Endodermal cell (in vitro differentiated cells): ENCODE measurements at places on chromosomes 6 and 20. TPM values are rescaled to one million over a fixed set of nuclear protein-coding genes. Genes with fewer than 3 reads are reported as not detected.

DNA sequence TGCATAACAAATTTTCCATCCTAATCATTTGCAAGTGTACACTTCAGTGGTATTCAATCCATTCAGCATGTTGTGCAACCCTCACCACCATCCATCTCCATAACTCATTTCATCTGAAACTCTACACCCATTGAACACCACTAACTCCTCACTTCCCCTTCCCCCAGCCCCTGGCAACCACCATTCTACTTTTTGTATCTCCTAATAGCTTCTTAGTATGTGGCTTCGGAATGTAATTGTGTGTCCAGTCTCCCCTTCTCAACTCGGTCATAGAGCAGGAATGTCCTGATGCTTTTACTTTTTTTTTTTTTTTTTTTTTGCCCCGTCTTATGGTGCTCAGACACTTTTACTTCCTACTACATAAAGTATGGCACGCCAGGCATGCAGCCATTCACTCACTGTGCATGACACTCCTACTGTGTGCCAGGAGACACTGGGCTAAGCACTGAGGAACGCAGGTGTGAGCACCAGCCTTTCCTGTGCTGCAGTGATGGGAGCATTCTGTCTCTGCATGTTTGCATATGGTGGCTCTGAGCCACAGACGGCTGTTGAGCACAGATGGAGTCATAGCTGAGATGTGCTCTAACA is 15.3 kb downstream of the HCK start:
- no peak overlapping the region for H3K4me3 ChIP-seq
- H3K4me1 ChIP-seq = no peaks in the 10 kb centered on the region

DNA sequence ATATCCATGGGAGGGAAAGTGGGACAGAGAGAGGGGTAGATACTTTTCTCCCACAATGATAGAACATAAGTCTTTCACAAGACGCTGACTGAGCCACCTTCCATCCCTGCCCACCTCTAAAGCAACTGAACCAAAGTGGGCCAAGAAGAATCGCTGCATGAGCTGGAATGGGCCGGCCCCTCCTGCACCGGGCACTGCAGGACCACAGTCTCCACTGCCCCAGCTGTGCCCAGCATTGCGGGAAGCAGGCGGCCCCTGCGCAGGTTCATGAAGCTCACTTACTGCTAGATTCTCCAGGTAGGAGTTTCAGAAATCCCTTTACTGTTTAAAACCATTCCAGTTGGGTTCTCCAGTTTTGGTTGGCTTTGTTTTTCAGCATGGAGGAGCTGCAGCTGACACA is 32.0 kb upstream of the CST7 start:
- no peaks in the 10 kb centered on the region for H3K4me1 ChIP-seq
- DNase-seq = no peak
- no peak overlapping the region for H3K4me3 ChIP-seq
- no peaks in the 10 kb centered on the region for H3K27me3 ChIP-seq
- H3K36me3 ChIP-seq = no peaks in the 10 kb centered on the region

GRCh38 chr20:61347443-61347842 is 95.4 kb downstream of the CDH4 start:
- no peak overlapping the region for H3K4me3 ChIP-seq
- no peaks in the 10 kb centered on the region for H3K4me1 ChIP-seq
- no peak overlapping the region for H3K27ac ChIP-seq
- no peaks in the 10 kb centered on the region for H3K27me3 ChIP-seq

- no peak overlapping the region for H3K4me3 ChIP-seq
- H3K27ac ChIP-seq = no peak overlapping the region
- H3K36me3 ChIP-seq = peaks cover 51% of the 10 kb centered on the region
Observed at GRCh38 chr20:38049800-38050199, 16.3 kb downstream of the RPRD1B start.

DNA sequence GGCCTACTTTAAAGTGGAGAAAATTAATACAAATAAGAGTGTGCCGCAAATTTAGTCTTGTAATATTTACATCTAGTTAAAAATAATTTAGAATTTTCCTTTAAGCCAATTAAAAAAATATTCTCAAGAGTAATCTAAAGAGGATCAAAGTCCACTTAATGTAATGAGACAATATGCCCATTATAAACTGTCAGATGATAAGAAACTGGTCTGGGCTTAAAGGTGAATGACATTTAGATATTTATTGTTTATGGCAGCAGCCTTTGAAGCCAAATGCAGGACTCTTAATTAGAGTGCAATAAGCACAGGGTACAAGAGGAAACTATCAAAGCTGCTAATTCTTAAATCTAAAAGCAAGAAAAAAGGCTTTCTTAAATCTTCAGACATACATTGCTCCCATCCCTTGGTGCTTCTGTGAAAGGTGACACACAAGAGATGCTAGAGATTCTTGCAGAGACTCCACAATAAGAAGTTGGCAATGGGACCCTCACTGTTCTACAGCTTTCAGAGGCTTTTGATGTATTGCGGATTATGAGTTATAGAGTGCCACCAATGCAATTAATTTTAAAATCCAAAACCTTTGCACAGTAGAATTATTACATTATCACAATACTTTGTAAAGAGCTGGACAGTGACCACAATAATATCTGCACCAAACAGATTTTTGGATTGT is 116.1 kb downstream of the MAN1A1 start:
- H3K27me3 ChIP-seq = no peaks in the 10 kb centered on the region
- DNase-seq = no peak
- H3K4me1 ChIP-seq = no peaks in the 10 kb centered on the region
- H3K36me3 ChIP-seq = peaks cover 45% of the 10 kb centered on the region
- H3K27ac ChIP-seq = no peak overlapping the region

- H3K36me3 ChIP-seq = no peaks in the 10 kb centered on the region
- peaks cover 4% of the 10 kb centered on the region for H3K4me1 ChIP-seq
- no peaks in the 10 kb centered on the region for H3K27me3 ChIP-seq
- no peak overlapping the region for H3K27ac ChIP-seq
Observed at GRCh38 chr6:16279243-16279642, 40.9 kb downstream of the GMPR start.

The VSX1 gene
- total RNA-seq = not detected in 3 replicates

DNA sequence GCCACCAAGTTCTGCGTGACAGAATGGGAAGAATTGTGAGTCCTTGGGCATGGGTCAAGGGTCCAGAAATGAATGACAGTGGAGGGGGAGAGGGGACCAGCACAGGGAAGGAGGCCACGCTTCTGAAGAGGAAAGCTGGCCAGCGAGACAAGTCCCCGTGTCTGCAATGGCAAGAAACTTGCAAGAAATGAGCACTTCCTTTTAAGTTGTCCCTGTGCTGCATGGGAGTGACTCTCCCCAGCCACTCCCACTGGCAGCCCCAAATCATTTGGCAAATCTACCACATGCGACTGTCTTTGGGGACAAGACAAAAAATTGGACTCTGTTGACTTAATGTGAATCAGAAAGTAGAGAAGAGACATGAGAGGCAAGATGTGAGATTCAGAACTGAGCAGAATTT is 242.2 kb upstream of the RREB1 start:
- H3K4me1 ChIP-seq = no peaks in the 10 kb centered on the region
- no peak for DNase-seq
- H3K27me3 ChIP-seq = no peaks in the 10 kb centered on the region
- no peak overlapping the region for H3K4me3 ChIP-seq

The TSPO2 gene
- total RNA-seq = not detected in 3 replicates

The SMLR1 gene
- total RNA-seq = 0.14 to 0.48 TPM (median 0.40 TPM) in 3 replicates

The ASF1A gene
- total RNA-seq = 44.5 and 45.9 TPM in 2 replicates

The PTK7 gene
- 160 and 183 TPM in 2 replicates for total RNA-seq

DNA sequence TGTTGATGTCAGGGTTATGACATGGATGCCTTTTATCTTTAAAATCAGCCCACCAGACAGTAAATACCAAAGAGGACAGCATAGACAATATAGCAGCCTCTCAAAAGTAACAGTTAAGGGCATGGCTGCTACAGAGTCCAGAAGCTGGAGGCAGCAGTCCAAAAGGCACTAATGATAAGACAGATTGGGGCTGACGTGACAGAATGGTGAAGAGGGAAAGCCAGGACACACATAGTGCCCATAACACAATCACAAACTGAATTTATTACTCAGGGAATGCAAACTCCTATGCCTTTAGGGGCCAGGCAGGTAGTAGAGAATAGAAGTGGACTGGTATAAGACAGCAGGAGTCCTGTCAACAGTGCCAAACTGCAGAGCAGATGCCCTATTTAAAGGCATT is 40.7 kb downstream of the TP53INP2 start:
- DNase-seq = no peak
- H3K4me3 ChIP-seq = no peak overlapping the region
- no peaks in the 10 kb centered on the region for H3K27me3 ChIP-seq
- peaks cover 79% of the 10 kb centered on the region for H3K36me3 ChIP-seq
- no peaks in the 10 kb centered on the region for H3K4me1 ChIP-seq
- no peak overlapping the region for H3K27ac ChIP-seq

DNA sequence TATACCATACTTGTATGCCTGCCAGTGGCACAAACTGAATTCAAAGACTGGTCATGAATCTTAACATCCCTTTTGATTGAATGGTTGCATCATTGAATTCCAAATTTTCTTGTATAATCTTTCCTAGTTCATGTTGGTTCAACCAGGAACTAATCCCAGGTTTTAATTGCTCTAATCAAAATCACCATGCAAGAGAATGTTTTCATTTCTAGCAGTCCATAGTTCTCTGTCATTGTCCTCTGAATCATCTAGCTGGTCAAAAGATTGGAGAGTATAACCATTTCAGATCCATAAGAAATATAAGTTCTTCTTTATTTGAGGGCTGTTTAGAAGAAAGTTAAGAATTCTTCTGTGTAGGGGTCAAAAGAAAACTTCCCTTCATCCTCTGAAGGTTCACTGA is 57.2 kb downstream of the ZNF292 start:
- no peak overlapping the region for H3K4me3 ChIP-seq
- no peaks in the 10 kb centered on the region for H3K27me3 ChIP-seq
- DNase-seq = no peak
- peaks cover 28% of the 10 kb centered on the region for H3K36me3 ChIP-seq
- H3K27ac ChIP-seq = no peak overlapping the region

- no peak overlapping the region for H3K4me3 ChIP-seq
- no peak overlapping the region for H3K27ac ChIP-seq
- H3K4me1 ChIP-seq = peaks cover 3% of the 10 kb centered on the region
- no peaks in the 10 kb centered on the region for H3K27me3 ChIP-seq
- DNase-seq = peak; percentile 70
Observed at GRCh38 chr6:63352544-63353285, 32.9 kb upstream of the LGSN start.

- no peak for DNase-seq
- no peaks in the 10 kb centered on the region for H3K4me1 ChIP-seq
- H3K27ac ChIP-seq = no peak overlapping the region
- H3K27me3 ChIP-seq = no peaks in the 10 kb centered on the region
- no peak overlapping the region for H3K4me3 ChIP-seq
- peaks cover 10% of the 10 kb centered on the region for H3K36me3 ChIP-seq
Observed at GRCh38 chr6:13260101-13260598, 68.2 kb downstream of the TBC1D7 start.

DNA sequence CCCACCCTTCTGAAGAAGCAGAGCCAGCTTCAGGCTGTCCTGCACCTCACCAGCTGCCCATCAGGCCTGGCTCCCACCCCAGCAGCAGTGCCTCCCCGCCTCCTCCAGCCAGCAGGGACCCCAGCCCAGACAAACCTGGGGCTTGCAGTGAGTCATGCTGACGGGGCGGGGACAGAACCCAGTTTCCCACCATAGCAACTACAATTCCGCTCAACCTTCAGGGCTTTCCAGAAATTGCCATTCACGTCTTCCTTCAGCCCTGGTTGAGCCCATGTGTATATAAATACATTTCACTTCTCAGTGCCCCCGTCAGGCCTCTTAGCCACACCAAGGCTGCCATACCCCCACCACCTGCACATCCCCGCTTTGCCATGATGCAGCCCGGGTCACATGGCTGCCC is 4.4 kb downstream of the SPDEF start:
- no peak for DNase-seq
- no peaks in the 10 kb centered on the region for H3K36me3 ChIP-seq
- H3K27me3 ChIP-seq = no peaks in the 10 kb centered on the region
- H3K4me1 ChIP-seq = peaks cover 10% of the 10 kb centered on the region
- H3K27ac ChIP-seq = no peak overlapping the region
- no peak overlapping the region for H3K4me3 ChIP-seq

DNA sequence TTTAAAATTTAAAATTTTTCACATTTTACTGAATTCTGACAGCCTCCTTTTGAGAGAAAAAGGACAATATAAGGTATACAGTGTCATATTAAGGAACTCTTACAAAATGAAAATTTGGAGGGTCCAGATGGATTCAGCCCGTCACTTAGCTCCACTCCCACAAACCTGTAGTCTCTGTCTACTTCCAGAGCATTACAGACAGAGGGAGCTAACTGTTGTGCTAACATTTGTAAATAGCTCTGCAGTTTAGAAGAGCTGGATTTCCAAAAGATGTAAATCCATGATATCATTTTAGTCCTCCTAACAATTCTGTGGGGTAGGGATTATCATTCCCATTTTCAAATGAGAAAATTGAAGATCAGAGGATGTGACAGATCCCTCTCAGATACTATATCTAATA is 16.1 kb upstream of the SERINC3 start:
- H3K4me1 ChIP-seq = no peaks in the 10 kb centered on the region
- peak; percentile 6 for DNase-seq
- no peak overlapping the region for H3K27ac ChIP-seq
- H3K4me3 ChIP-seq = no peak overlapping the region

- H3K27me3 ChIP-seq = no peaks in the 10 kb centered on the region
- DNase-seq = peak; percentile 87
- peaks cover 15% of the 10 kb centered on the region for H3K4me1 ChIP-seq
- H3K36me3 ChIP-seq = peaks cover 12% of the 10 kb centered on the region
Observed at GRCh38 chr20:47785854-47786764, 828 bp upstream of the SULF2 start.

DNA sequence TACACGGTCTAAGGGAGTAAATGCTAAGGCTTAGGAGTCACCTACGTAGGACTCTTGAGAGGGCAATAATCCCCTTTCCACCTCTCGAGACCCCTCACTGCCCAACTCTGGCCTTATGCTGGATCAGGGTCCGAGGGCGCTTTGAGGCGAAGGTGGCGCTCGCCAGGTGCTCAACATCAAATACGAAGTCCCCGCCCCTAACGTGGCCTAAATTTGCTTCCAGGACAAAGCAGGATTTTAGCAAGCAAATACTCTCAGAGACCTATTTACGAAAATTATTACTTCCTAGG is 406 bp upstream of the TRIM26 start:
- no peak for DNase-seq
- no peak overlapping the region for H3K27ac ChIP-seq
- H3K4me1 ChIP-seq = peaks cover 6% of the 10 kb centered on the region
- H3K27me3 ChIP-seq = no peaks in the 10 kb centered on the region
- H3K36me3 ChIP-seq = peaks cover 6% of the 10 kb centered on the region
- H3K4me3 ChIP-seq = peak overlapping the region; percentile 78

DNA sequence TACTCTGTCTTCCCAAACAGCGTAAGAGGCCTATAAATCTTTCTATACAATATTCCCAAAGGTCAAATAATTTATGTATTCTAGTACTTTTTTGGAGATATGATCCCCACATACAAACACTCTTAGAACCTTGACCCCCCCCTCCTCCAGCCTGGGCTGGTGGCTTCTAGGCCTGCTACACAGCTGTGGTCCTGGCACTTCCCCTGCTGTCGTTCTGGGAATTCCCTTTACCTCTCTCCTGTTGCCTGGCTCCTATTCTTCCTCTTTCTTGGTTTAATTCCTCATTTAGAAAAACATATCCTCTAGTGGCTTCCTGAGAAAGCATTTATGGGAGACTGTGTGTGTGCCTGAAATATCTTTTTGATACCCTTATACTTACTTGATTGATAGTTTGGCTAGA is 4.1 kb upstream of the TXLNB start:
- no peaks in the 10 kb centered on the region for H3K36me3 ChIP-seq
- no peak overlapping the region for H3K27ac ChIP-seq
- H3K4me3 ChIP-seq = no peak overlapping the region

- no peak overlapping the region for H3K27ac ChIP-seq
- no peak overlapping the region for H3K4me3 ChIP-seq
- H3K4me1 ChIP-seq = no peaks in the 10 kb centered on the region
- no peaks in the 10 kb centered on the region for H3K27me3 ChIP-seq
Observed at GRCh38 chr6:159540152-159540551, 152.9 kb downstream of the SOD2 start.

The TCP11 gene
- 0.27 TPM in 1 of 3 replicates, not detected in the others for total RNA-seq
